ENCODE measurements at places on chromosomes 7 and 10.
A peak's percentile ranks its signal among the peaks of the same experiment; 100 is the strongest.

DNA sequence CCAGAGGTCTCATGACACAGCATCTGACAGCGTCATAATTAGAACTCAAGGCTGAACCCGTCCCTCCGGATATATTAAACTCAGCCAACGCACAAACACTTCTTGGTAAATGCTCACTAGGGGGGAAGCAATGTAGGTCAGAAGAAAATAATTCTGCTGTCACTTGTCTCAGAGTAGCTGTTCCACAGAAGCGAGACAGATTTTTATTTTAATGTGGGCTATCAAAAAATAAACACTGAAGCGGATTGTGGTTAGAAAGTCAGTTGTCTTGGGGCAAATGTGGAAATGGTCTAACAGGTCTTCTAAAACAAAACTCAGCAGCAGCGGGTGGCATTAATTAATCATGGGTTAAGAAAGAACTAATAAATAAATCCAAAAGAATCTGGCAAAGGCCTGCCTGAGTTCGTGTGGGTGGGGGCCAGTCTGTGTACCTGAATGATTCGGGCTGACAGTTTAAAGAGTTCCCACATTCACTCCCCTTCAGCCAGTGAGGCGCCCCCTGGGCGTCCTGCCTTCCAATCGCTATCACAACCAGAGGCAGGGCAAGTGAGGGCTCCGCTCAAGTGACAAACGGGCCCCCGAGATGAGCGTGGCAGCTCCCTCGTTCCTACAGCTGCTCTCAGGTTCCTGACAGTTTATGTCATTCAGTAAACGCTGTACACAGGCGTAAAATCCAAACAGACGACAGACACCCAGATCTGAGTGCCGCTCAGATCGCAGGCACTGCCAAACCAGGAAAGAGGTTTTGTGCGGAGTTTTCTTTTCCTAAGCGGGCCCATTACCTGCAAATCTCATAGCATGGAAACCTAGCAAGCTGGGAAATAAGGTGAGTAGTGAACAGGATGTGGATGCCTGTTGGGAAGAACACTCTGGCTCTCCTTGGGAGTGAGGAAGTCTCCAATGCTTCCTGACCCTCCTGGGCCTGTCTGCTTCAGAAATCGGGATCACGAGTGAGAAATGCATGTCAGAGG, 52.9 kb downstream of the NRAP start:
- DNase-seq: no peak

DNA sequence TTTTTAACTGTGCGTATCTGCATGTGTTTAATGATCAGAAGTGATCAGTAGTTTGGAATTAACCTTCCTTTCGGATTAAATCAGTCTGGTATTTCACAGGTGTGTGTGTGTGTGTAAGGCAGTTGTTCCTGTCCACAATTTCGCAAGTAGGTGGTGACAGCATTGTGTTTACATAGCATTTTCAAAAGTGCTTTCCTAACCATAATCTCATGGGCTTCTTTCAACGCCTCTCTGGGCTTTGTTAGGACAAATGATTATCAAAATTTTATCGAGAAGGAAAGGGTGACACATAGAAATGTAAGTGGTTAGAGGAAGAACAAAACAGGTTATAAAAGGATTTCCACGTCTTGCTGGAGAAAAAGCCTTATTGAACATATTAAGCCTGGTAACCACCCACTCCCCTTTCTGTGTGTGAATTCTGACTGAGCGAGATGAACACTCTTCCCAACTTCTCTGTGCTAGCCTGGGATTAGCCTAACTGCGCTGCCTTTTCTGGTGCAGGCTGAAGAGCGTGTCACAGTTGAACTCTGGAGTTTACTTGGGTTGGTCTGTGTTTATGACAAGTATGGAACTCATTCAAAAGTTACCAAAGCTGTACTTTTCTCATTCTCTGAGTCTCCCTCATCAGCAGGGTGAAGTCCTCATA, 292.3 kb upstream of the PITRM1 start:
- no peak for DNase-seq

DNA sequence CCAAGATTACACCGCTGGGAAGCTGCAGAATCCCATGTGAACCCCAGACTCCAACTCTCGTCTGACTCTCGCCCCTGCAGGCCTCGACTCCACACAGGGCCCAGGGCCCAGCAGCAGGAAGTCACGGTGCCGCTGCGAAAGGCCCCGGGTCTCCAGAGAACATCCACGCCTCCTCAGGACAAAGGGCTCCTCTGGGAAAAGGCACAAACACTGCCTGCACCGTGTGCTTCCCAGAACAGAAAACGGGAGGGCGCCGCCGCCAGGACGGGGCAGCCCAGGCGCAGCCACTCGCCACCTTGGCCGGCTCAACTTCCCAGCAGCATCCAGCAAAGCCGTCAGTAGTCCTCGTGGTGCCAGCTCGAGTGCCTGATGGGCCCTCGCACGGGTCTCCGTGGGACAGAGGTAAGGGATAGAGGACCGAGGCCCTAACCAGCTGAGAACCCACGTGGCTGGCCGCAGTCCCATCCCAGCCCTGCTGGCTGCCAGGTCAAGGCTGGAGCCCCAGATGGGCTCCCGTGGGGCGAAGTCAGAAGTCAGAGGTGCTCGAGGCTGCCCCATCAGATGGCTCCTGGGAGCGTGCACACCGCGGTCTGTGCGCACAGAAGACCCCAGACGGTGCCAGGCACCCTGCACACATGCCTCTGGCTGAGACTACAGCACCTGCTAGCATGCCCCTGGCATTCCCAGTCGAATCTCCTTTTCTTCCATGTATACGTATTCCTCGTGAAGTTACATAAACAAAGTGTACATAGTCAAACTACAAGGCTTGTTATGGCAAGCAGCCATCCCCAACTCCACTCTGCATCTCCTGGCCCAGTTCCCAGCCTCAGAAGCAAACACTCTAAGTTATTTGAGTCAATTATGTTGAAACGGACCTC, 60.2 kb downstream of the MAD1L1 start:
- no peak for DNase-seq

DNA sequence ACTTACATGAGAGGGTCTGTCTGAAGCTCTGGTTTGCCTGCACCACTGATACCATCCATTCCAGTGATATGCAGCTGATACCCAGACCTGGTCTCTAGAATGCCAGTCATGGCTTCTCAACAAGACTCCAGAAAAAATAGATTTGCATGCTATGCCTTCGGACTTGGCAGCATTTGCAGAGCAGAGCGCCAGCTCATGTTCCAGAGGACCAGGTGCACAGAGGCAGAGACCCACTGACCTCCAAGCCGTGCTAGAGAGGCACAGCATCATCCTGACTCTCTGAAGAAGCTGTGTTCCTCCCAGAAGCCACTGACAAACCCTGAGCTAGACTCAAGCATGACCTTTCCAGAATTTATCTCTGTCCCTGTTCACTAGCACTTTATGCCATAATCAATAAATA, 6.9 kb upstream of the PRKAG2 start:
- no peak for DNase-seq

DNA sequence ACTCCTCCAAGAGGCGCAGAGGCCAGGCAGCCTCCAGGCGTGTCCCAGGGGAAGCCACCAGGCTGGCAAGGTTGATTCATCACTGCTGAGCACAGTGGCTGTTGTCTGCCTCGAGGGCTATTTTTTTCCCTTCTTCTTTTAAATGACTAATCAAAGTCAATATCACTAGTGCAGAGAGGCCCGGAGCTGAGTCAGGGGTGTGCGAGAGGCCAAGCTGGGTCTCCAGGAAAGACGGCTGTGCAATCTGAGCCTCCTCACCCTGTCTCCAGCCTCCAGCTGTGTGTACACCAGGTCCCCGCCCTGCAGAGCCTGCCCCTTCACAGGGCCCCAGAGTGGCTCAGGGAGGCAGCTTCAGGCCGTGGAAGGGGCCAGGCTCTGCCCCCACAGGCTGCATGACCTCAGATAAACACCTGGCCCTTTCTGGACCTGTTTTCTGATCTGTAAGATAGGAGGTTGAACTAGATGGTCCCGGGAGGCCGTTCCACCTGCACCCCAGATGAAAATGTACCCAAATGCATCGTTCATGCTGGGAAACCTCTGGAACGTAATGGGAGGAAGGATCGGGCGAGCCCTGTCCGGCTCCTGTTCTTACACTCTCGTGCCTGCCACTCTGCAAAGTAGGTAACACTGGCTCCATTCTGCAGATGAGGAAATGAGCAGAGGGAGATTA, 3.7 kb downstream of the STX1A start:
- peak; percentile 95 for DNase-seq

- DNase-seq: no peak
Observed at GRCh38 chr7:70615066-70615606, 516.8 kb upstream of the GALNT17 start.

DNA sequence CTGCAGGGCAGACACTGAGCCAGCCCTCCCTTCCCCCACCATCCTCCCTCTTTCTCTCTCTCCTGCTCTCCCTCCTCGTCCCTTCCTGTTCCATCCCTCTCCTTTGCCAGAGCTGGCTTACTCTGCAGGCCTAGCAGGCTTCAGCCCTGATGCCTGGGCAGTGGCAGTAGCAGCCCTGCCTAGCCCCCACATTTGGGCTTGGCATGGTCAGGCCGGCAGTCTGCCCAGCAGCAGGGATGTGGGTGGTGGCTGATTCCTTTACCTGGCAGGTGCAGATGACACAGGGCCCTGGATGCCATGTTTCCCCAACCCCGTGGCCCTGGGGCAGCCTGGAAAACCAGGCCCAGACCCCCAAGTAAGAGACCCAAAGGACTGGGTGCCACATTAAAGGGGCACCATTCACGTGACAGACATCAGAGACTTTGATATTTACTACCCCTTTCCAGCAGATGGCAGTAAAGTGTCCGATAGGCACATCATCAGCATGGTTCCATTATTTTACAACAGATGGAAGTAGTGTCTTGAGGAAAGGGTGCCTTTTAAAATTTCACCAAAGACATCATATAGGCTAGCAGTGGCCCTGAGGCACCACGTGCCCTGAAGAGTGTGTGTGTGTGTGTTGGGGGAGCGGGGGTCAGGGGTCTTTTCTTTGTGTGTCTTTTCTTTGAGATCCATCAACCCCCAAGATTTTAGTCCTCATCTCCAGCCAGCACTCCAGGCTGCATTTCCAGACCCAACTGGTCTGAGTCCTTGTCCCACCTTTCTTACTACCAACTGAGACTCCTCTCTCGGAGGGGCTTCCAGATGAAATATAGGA, 5.9 kb downstream of the KCP start:
- DNase-seq: peak; percentile 74

GRCh38 chr7:8120390-8121058, 141.4 kb downstream of the ICA1 start:
- no peak for DNase-seq

DNA sequence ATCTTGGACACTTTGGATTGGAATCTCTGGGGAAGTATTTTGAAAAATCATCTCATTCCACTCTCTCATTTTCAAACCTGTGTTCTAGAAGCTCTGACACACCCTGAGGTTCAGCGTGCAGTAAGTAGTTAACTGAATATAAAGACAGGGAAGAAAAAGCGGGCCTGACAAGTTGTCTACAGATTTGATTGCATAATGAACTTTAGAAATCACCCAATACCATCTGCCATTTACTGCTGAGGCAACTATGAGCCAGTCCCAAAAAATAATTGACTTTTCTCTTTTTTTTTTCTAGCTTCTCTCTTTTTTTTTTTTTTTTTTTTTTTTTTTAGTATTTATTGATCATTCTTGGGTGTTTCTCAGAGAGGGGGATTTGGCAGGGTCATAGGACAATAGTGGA, 29.5 kb downstream of the CDC123 start:
- DNase-seq: no peak

- no peak for DNase-seq
Observed at GRCh38 chr7:159197066-159197975, 52.7 kb upstream of the VIPR2 start.

DNA sequence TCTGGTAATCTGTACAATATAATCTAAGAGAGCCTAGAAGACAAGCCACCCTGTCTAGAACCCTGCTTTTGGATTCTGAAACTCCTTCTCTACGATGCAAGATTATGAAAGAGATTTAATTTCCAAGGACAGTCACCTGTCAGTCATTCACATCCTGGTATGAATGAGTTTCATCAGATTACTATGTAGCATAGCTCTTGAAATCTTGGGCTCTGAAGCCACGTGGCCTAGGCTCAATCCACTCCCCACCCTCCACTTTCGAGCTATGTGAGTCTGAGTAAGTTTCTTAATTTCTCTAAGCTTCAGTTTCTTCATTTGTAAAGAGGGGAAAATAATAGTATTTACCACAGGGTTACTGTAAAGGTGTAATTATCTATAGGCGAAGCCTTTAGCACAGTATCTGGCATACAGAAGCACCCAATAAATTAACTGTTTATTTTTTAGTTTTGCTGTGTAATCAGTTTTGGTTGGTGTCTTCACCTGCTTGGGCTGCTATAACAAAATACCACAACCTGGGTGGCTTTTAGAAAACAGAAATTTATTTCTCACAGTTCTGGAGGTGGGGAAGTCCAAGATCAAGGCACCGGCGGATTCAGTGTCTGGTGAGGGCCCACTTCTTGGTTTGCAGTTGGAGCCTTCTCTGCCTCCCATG, 71.3 kb downstream of the MYOF start:
- DNase-seq: no peak

DNA sequence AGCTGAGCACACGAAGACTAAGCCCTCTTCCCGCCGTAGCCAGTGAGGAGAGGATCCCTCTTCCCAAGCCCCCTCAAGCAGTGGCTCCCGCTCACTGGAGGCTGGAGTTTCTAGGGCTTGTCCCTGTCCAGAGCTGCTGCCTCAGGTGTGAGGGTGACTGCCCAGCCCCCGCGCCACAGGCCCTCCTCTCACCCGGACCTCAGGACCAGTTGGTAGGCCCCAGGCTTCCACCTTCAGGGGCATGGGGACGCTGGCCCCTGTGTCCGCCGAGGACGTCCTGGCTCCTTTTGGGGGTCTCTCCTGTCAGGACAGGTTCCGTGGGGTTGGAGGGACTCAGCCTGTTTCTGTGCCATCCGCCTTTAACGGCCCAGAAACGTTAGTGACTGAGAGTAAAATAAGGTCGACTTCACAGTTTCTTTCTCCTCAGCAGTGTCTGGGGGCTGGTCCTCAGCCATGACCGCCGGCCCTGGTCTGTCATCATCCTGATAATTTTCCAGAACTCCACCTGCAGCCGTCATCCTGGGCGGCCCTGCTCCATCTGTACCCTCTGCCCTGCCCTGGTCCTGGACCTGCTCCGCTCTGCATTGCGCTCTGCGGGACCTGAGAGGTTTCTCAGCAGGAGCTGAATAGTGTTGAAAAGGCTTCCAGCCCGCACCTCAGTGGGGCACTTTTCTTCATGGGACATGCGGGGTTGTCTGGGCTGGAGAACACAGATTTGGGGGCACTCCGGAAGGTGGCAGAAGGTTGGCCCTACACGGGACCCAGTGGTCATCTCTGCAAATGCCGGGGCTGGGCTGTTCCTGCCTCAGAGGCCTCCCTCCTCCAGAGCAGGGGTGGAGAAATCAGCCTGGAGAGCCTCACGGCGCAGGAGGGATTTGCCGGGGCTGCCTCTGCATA, 36.0 kb upstream of the FAM20C start:
- no peak for DNase-seq

- DNase-seq: no peak
Observed at GRCh38 chr7:81393018-81393417, 376.8 kb downstream of the HGF start.

DNA sequence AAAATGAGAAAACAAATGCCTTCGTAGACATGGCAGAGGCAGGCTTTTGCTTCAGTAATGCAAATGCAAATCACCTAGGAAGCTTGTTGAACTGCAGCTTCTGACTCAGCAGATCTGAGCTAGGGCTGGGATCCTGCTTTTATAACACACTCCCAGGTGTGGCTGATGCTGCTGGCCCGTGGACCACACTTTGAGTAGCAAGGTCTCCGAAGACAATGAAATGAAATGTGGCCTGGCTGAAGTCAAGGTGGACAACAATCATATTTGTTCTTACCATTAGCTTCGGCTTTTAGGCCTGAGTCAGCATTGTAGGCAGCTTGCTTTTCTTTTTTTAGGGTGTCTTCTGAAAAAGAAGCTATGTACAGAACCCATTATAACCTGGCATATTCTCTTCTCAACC, 26.3 kb downstream of the COL17A1 start:
- DNase-seq: no peak

Data from HuH-7 (cell line).